Astrocyte (in vitro differentiated cells and primary cell): ENCODE measurements at places on chromosomes 6 and 20. TPM values are rescaled to one million over a fixed set of nuclear protein-coding genes. Genes with fewer than 3 reads are reported as not detected.
A peak's percentile ranks its signal among the peaks of the same experiment; 100 is the strongest.

- H3K27me3 ChIP-seq, result no peaks in the 10 kb centered on the region
- no peaks in the 10 kb centered on the region for H3K36me3 ChIP-seq
- no peak overlapping the region for H3K27ac ChIP-seq
- no peaks in the 10 kb centered on the region for H3K4me1 ChIP-seq
- DNase-seq, result peak; percentile 1
Measured at GRCh38 chr20:9660236-9660868, 146.0 kb downstream of the LAMP5 start.

- no peak for DNase-seq
- H3K27me3 ChIP-seq, result peaks cover 4% of the 10 kb centered on the region
- no peaks in the 10 kb centered on the region for H3K36me3 ChIP-seq
- no peaks in the 10 kb centered on the region for H3K4me1 ChIP-seq
Measured at GRCh38 chr6:170247178-170247701, 43.6 kb downstream of the DLL1 start.

GRCh38 chr6:57021086-57021720, 25.3 kb upstream of the KIAA1586 start:
- H3K27ac ChIP-seq, result no peak overlapping the region
- H3K4me1 ChIP-seq, result no peaks in the 10 kb centered on the region

DNA sequence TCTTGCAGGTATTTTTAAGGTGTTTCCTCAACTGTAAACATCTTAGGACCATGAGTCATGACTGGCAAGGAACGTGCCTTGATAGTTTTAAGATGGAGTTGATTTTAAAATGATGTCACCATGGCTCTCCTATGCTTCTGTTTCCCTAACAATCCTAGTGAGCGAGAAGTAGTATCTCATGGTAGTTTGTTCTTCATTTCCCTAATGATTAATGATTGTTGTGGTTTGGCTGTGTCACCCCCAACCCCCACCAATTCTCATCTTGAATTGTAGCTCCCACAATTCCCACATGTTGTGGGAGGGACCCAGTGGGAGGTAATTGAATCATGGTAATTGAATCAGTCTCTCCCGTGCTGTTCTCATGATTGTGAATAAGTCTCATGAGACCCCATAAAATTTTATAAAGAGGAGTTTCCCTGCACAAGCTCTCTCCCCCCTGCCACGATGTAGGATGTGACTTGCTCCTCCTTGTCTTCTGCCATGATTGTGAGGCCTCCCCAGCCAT, 16.8 kb upstream of the BNIP5 start:
- H3K36me3 ChIP-seq, result no peaks in the 10 kb centered on the region
- peaks cover 31% of the 10 kb centered on the region for H3K4me1 ChIP-seq
- no peak overlapping the region for H3K4me3 ChIP-seq
- H3K27ac ChIP-seq, result peak overlapping the region; percentile 52
- DNase-seq, result peak; percentile 97

GRCh38 chr6:83431545-83432155, 799 bp upstream of the ME1 start:
- H3K36me3 ChIP-seq, result no peaks in the 10 kb centered on the region
- peak overlapping the region; percentile 23 for H3K27ac ChIP-seq
- DNase-seq, result no peak
- peaks cover 11% of the 10 kb centered on the region for H3K4me1 ChIP-seq
- peak overlapping the region; percentile 69 for H3K4me3 ChIP-seq

- H3K27ac ChIP-seq, result no peak overlapping the region
- no peak for DNase-seq
- H3K4me1 ChIP-seq, result peaks cover 13% of the 10 kb centered on the region
- H3K36me3 ChIP-seq, result no peaks in the 10 kb centered on the region
- H3K27me3 ChIP-seq, result no peaks in the 10 kb centered on the region
Measured at GRCh38 chr6:155778336-155778735, 322.7 kb upstream of the NOX3 start.

GRCh38 chr20:47319517-47320252, 36.8 kb downstream of the ZMYND8 start:
- H3K4me3 ChIP-seq, result no peak overlapping the region
- H3K4me1 ChIP-seq, result peaks cover 53% of the 10 kb centered on the region
- peak overlapping the region; percentile 97 for H3K27ac ChIP-seq

- no peaks in the 10 kb centered on the region for H3K36me3 ChIP-seq
- no peaks in the 10 kb centered on the region for H3K4me1 ChIP-seq
- peaks cover 17% of the 10 kb centered on the region for H3K27me3 ChIP-seq
- no peak overlapping the region for H3K27ac ChIP-seq
Measured at GRCh38 chr6:33912195-33912594, 108.4 kb upstream of the MLN start.

GRCh38 chr6:54595844-54596243, 250.7 kb upstream of the FAM83B start:
- no peak overlapping the region for H3K4me3 ChIP-seq
- no peak for DNase-seq
- no peaks in the 10 kb centered on the region for H3K27me3 ChIP-seq
- no peak overlapping the region for H3K27ac ChIP-seq
- H3K4me1 ChIP-seq, result no peaks in the 10 kb centered on the region

DNA sequence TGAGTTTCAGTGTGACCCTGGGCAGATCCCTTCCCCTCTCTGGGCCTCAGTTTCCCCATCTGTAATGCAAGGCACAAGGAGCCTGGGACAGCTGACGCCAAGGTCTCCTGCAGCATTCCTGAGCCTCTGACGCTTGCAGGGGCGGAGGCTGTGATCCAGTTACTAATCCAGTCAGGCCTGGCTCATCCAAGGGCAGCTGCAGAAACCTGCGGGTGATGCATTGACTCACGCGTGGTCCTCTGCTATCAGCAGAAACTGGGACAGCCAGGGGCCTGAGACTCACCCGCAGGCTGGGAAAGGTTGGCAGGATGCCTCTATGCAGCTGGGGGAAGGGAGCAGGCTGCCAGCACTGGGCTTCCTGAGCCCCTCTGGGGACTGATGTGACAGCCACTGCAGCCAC, 65.0 kb upstream of the SIRPA start:
- no peaks in the 10 kb centered on the region for H3K27me3 ChIP-seq
- H3K4me3 ChIP-seq, result no peak overlapping the region
- peak; percentile 97 for DNase-seq
- H3K4me1 ChIP-seq, result peaks cover 22% of the 10 kb centered on the region
- H3K36me3 ChIP-seq, result no peaks in the 10 kb centered on the region

DNA sequence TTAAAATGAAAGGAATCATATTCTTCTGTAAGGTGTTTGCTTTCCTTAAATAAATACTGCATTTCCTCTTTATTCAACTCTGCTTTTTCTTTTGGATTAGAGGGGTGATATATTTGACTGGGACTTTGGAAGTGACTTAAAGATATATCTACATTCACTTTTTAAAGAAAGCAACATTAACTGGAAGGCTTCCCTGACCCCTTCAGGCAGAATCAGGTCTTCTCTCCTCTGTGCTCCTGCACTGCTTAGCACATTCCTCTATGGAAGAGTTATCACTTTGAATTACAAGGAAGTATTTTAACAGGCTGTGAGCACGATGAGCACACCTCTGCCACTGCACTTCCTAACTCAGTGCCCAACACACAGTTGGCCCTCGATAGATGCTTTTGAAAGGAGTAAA, 59.2 kb upstream of the POU3F2 start:
- H3K4me1 ChIP-seq, result no peaks in the 10 kb centered on the region
- DNase-seq, result no peak
- H3K27me3 ChIP-seq, result no peaks in the 10 kb centered on the region
- no peak overlapping the region for H3K27ac ChIP-seq

DNA sequence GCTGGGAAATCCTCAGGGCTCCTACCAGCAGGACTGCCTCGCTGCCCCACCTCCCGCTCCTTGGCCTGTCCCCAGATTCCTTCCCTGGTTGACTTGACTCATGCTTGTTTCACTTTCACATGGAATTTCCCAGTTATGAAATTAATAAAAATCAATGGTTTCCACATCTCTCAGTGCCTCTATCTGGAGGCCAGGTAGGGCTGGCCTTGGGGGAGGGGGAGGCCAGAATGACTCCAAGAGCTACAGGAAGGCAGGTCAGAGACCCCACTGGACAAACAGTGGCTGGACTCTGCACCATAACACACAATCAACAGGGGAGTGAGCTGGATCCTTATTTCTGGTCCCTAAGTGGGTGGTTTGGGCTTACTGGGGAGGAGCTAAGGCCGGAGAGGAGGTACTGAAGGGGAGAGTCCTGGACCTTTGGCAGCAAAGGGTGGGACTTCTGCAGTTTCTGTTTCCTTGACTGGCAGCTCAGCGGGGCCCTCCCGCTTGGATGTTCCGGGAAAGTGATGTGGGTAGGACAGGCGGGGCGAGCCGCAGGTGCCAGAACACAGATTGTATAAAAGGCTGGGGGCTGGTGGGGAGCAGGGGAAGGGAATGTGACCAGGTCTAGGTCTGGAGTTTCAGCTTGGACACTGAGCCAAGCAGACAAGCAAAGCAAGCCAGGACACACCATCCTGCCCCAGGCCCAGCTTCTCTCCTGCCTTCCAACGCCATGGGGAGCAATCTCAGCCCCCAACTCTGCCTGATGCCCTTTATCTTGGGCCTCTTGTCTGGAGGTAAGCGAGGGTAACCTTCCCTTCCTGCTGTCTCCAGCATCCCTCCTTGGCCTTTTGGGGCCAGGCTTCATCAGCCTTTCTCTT, at the start of gene CFB:
Gene CFB, plus strand, starts transcription at position 589 of the 863 bp plus-strand sequence. Its CDS starts 127 bp downstream, at position 716.
- peaks cover 11% of the 10 kb centered on the region for H3K27me3 ChIP-seq
- DNase-seq, result peak; percentile 71
- peaks cover 7% of the 10 kb centered on the region for H3K4me1 ChIP-seq
- no peak within 1 kb of the TSS for H3K4me3 ChIP-seq
- H3K36me3 ChIP-seq, result no peaks in the 10 kb centered on the region

- no peak overlapping the region for H3K4me3 ChIP-seq
- no peaks in the 10 kb centered on the region for H3K4me1 ChIP-seq
- no peaks in the 10 kb centered on the region for H3K36me3 ChIP-seq
- H3K27ac ChIP-seq, result no peak overlapping the region
Measured at GRCh38 chr6:17446713-17447112, 53.3 kb downstream of the CAP2 start.

DNA sequence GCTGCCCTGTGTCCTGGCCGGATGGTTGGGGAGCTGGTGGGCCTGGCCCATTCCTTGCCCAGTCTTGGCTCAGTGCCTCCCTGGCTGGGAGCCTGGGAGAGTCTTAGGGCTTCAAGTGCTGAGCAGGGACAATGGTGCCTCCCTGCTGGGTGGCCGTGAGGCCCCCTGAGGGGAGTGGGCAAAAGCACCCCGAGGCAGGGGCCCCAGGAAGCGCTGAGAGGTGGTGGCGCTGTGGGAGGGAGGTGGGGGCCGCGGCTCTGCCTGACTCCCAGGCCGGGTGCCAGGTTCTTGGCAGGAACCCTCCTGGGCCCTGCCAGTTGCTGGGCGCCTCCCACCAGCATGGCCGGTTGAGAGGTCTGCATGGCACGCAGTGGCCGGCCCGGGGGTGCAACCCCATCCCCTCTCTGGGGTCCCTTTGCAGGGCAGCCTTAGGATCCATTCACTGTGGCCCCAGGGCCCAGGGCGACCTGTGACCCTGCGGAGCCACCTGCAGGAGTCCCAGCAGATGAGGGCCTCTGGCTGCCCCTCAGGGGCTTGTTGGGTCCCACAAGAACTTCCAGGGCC, 9.2 kb upstream of the RPS21 start:
- DNase-seq, result no peak
- H3K36me3 ChIP-seq, result peaks cover 2% of the 10 kb centered on the region
- H3K4me1 ChIP-seq, result peaks cover 33% of the 10 kb centered on the region

GRCh38 chr6:157650261-157650640, 172.8 kb upstream of the SNX9 start:
- no peaks in the 10 kb centered on the region for H3K4me1 ChIP-seq
- H3K27me3 ChIP-seq, result no peaks in the 10 kb centered on the region
- H3K27ac ChIP-seq, result no peak overlapping the region
- H3K36me3 ChIP-seq, result no peaks in the 10 kb centered on the region
- no peak for DNase-seq

DNA sequence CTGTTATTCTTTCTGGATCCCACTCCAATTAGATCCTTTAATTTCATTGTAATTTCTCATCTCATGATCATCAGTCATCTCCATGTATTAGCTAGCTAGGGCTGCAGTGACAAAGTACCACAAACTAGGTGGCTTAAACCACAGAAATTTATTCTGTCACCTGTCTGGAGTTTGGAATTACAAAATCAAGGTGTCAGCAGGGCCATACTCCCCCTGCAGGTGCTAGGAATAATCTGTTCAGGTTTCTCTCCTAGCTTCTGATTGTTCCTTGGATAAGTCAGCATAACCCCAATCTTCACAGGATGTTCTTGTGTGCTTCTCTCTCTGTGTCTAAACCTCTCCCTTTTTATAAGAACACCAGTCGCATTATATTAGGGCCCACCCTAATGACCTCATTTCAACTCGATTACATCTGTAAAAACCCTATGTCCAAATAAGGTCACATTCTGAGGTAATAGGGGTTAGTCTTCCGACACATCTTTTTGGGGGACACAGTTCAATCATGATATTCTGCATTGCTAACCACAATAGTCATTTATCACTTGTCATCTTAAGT, 40.5 kb downstream of the BEND6 start:
- DNase-seq, result no peak
- no peaks in the 10 kb centered on the region for H3K4me1 ChIP-seq
- no peak overlapping the region for H3K27ac ChIP-seq
- H3K4me3 ChIP-seq, result no peak overlapping the region
- H3K36me3 ChIP-seq, result no peaks in the 10 kb centered on the region

- H3K4me3 ChIP-seq, result no peak overlapping the region
- H3K4me1 ChIP-seq, result peaks cover 3% of the 10 kb centered on the region
- no peaks in the 10 kb centered on the region for H3K36me3 ChIP-seq
- H3K27ac ChIP-seq, result no peak overlapping the region
Measured at GRCh38 chr20:5356941-5357340, 40.2 kb upstream of the PROKR2 start.

GRCh38 chr6:149628875-149629510, 19.5 kb downstream of the KATNA1 start:
- no peak for DNase-seq
- no peaks in the 10 kb centered on the region for H3K4me1 ChIP-seq
- no peak overlapping the region for H3K27ac ChIP-seq
- H3K4me3 ChIP-seq, result no peak overlapping the region
- no peaks in the 10 kb centered on the region for H3K36me3 ChIP-seq
- no peaks in the 10 kb centered on the region for H3K27me3 ChIP-seq

MUC21 gene
- total RNA-seq, result not detected in 2 replicates

RAET1L gene
- not detected in 2 replicates for total RNA-seq

REPS1 gene
- 31.7 and 39.1 TPM in 2 replicates for total RNA-seq

BTNL2 gene
- not detected in 2 replicates for total RNA-seq

TREM1 gene
- total RNA-seq, result 0.20 and 0.58 TPM in 2 replicates

CLVS2 gene
- not detected in 2 replicates for total RNA-seq

AAR2 gene
- total RNA-seq, result 20.9 and 21.7 TPM in 2 replicates

CCM2L gene
- total RNA-seq, result 0.11 TPM in 1 of 2 replicates, not detected in the other

SIRPD gene
- total RNA-seq, result not detected in 2 replicates

SH3BGRL2 gene
- 14.1 and 15.9 TPM in 2 replicates for total RNA-seq
